Activated T-cell treated with anti-CD3 and anti-CD28 coated beads, Interleukin-2, amount 50 U/mL, for 72 hours (primary cell): ENCODE measurements at places on chromosomes 4 and X. TPM values are rescaled to one million over a fixed set of nuclear protein-coding genes. Genes with fewer than 3 reads are reported as not detected.

IL1RAPL2 gene
- total RNA-seq = not detected

DNA sequence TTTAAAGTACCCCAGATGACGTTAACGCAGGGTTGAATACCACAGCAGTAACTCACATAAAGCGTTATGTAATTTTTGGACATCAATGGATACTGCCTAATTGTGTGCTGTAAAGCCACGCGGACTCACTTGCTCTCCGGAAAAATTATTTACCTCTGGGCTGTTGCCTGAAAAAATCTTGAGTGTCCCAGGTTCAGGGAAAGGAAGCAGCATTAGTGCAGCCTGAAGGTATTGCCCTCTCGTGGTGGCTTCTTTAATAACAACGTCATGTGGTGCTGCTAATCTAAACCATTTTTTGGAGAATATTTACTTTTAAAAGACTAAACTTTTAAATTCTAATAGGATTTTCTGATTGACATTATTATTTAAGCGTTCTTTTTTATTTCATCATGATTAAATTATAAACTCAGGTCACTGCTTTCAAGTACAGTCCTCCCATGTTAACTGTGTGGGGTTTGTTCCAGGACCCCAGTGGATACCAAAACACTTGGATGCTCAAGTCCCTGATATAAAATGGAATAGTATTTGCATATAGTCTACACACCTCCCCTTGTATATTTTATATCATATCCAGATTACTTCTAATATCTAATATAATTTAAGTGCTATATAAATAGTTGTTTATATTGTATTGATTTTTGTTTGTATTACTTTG lies 384.8 kb downstream of the FAM133A start:
- no peak for DNase-seq

NUDT6 gene
- total RNA-seq = 10.3 TPM

DNA sequence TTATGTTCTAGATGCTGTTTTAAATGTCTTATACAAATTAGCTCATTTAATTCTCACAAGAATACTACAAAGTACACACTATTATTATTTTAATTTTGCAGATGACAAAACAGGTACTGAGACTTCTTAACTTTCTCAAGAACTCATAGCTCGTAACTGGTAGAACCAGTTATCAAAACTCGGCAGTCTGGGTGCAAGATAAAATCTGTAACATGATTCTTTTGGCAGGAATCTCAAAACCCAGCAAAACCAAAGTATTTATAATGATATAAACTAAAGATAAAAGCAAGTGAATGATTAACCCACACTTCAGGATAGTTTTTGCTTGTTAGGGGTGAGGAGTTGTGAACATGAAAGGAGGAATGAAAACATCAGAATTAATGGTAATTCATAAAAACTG lies 27.6 kb downstream of the CLNK start:
- no peak for DNase-seq

- DNase-seq = no peak
These were observed 21.8 kb downstream of the ANK2 start for GRCh38 chr4:113071274-113071673.

DNA sequence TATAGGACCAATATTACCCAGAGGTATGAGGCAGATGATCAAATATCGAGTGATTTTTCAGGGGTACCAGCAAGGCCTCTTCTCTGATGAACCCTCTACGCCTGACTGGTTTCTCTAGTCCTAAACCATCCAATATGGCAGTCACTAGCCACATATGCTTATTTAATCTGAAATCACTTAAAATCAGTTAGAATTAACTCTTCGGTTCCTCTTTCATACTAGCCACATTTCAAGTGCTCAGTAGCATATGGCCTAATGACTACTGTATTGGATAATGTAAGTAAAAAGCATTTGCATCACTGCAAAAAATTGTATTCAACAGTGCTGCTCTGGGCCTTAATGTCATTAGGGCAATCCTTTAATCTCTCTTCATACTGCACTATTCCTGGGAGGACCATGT lies 4.4 kb upstream of the APBB2 start:
- DNase-seq = no peak

DNA sequence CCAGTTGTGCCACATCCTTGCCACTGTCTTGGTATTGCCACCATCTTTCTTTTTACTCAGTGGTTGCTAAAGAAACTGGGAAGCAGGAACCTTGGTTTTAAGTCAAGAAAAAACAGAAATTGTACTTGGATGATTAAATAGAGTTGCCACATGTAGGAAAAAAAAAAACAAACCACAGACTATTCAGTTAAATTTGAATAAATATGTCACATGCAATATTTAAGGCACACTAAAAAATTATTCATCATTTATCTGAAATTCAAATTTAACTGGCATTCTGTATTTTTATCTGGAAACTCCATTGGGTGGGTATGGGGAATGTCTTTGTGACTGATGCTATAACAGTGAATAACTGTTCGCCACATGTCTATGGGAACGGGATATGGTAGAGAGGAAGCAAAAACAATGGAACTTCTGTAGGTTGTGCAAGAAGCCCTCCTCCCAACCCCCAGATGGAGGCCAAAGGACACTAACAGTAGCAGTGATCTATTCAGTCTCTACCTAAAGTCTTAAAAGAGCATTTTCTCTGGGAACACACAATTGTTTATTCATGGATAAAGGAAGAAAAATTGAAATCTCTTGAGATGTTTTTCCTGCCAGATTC lies 57.0 kb upstream of the PLAC8 start:
- DNase-seq = no peak

GRCh38 chr4:164959896-164960295 lies 17.6 kb downstream of the TRIM61 start:
- DNase-seq = no peak

DNA sequence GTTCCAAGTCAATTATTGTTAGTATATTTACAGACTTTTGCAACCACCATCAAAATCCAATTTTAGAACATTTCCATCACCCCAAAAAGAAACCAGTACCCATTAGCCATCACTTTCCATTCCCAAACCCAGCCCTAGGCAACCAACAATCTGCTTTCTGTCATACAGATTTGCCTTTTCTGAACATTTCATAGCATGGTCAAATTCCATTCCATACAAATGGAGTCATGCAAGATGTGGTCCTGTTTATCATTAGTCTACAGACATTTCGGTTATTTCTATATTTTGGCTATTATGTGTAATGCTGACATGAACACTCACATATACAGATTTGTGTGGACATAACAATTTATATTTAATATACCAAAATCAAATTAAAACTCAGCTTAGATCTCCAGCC lies 508.7 kb downstream of the ZNF674 start:
- no peak for DNase-seq

GRCh38 chr4:78749972-78750727 lies 26.0 kb upstream of the BMP2K start:
- no peak for DNase-seq

GRCh38 chrX:38109042-38109898 lies 102.9 kb downstream of the SYTL5 start:
- no peak for DNase-seq

DNA sequence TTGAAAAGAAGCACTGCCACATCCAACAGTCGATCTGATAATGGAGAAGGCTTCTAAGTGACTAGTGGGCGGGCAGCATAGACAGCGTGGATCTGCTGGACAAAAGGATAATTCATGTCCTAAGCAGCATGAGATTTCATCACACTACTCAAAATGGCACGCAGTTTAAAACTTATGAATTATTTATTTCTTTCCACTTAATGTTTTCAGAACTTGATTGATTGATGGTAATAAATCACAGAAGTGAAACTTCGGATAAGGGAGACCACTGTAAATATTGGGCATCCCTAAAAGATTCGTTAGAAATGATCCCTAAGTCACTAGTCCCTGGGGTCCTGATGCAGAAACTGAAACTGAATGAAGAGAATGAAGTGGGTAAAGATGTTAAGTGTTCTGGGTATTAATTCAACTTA lies 93.0 kb upstream of the ANK2 start:
- DNase-seq = no peak

DNA sequence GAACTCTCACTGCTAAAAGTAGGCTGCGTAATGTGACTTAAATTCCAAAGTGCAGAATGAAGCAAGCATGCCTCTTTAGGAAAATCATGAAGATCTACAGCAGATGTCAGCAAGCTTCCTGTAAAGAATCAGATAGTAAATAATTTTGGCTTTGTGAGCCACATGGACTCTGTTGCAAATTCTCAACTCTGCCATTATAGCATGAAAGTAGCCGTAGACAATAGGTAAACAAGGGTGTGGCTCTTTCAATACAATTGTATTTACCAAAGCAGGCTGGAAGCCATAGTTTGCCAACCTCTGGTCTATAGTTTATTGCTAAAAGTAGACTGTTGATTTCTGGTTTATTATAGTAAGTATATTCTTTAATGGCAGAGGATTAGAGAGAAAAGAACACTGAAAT lies 80.3 kb upstream of the FAM9B start:
- DNase-seq = no peak

SLC38A5 gene
- total RNA-seq = 78.8 TPM

- peak; percentile 1 for DNase-seq
These were observed 80.3 kb upstream of the DCLK2 start for GRCh38 chr4:149997881-149998421.

VCX gene
- total RNA-seq = not detected

TRIM61 gene
- 1.2 TPM for total RNA-seq

GRCh38 chrX:28010875-28011274 lies 29.6 kb upstream of the DCAF8L1 start:
- DNase-seq = no peak

GRCh38 chr4:19776929-19777328 lies 474.8 kb upstream of the SLIT2 start:
- no peak for DNase-seq

DCAF12L2 gene
- not detected for total RNA-seq

DNA sequence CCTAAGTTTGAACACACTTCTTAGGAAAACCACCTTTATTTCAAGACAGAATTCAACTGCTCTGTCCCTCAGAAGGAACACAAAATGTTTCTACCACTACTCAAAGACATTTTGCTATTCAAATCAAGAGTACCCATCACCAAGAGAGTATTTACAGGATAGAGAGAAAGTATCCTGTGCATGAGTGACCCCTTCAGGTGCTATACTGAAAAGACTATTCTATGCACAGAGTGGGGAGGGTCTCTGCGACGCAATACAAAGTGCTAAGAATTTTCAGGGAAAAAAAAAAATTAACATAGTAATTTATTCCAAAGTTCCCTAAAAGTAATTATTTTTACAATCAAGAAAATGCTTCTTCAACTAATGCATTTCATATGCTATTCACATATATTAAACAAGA lies 346.4 kb upstream of the FAM241A start:
- DNase-seq = no peak

DNA sequence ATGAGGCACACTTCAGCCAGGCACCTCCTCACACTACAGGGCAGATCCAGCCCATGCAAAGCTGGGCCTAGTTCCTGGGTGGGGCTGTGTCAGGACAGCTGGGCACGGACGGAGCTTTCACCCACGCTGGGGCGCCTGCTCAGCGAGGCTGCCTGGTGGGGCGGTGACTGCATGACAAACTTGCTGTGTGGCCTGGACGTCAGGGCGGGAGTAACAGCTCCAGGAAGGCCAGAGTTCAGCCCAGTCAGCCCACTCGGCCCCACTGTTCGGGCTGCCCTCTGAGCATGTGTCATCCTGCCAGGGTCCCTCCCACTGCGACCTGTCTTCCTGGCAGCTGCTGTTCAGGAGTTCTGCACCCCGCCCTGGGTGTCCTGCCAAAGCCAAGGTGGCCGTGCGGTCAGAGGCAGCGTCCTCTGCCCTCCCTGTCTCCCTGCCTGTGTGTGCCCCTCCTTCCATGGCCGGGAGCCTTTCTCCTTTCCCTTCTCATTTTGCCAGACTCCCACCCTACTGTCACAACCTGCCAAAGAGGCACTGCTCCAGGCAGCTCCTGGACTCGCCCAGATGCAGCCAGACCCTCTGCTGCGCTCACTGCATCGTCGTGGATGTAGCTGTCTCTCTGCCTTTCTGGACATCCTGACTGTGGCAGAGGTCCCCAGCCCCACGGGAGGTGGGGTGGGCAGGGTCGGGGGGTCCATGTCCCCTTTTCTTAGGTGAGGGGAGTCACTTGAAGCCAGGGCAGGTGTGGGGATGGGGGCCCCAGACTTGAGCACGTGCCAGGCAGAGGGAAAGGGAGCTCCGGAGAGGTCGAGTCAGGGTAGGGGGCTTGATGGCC lies 33.0 kb upstream of the KIAA0232 start:
- no peak for DNase-seq

GRCh38 chr4:118904935-118905334 lies 16.3 kb downstream of the SYNPO2 start:
- DNase-seq = no peak

BANK1 gene
- total RNA-seq = 0.46 TPM

GRCh38 chrX:20455001-20455400 lies 188.3 kb upstream of the RPS6KA3 start:
- DNase-seq = no peak

CT45A3 gene
- not detected for total RNA-seq

FGF2 gene
- 4.8 TPM for total RNA-seq

TMEM47 gene
- total RNA-seq = not detected

ETDA gene
- total RNA-seq = not detected
